ENCODE measurements at places on chromosomes 1 and 21. TPM values are rescaled to one million over a fixed set of nuclear protein-coding genes. Genes with fewer than 3 reads are reported as not detected.

Gene CELSR2
- 0.51 TPM for total RNA-seq

Gene NMNAT2
- 0.51 TPM for total RNA-seq

Gene CCDC18
- 3.7 TPM for total RNA-seq

Gene ITLN1
- total RNA-seq = not detected

Gene COPA
- 248 TPM for total RNA-seq

Gene ASTN1
- total RNA-seq = not detected

- peak; percentile 61 for DNase-seq
Measured at GRCh38 chr1:27602462-27603308, 1.3 kb downstream of the AHDC1 start.

GRCh38 chr1:206909883-206910318 is 11.8 kb downstream of the FCMR start:
- no peak for DNase-seq

DNA sequence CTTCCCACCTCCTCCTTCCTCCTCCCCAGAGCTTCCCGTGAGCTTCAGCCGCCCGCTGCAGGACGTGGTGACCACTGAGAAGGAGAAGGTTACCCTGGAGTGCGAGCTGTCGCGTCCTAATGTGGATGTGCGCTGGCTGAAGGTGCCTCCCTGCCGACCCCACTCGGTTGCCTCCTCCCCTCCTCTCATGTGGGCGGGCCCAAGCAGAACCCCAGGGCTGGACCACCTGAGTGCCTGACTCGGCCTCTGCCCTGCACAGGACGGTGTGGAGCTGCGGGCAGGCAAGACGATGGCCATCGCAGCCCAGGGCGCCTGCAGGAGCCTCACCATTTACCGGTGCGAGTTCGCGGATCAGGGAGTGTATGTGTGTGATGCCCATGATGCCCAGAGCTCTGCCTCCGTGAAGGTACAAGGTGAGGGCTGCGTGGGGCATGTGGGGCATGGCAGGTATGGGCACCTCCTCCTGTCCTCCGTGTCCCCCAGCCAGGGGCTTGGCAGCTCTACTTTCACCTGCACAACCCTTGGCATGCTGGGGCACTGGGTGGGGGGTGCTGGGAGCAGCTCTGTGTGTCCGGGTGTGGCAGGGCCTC is 69.2 kb downstream of the OBSCN start:
- no peak for DNase-seq

- DNase-seq = no peak
Measured at GRCh38 chr1:8070381-8070811, 44.3 kb upstream of the ERRFI1 start.

DNA sequence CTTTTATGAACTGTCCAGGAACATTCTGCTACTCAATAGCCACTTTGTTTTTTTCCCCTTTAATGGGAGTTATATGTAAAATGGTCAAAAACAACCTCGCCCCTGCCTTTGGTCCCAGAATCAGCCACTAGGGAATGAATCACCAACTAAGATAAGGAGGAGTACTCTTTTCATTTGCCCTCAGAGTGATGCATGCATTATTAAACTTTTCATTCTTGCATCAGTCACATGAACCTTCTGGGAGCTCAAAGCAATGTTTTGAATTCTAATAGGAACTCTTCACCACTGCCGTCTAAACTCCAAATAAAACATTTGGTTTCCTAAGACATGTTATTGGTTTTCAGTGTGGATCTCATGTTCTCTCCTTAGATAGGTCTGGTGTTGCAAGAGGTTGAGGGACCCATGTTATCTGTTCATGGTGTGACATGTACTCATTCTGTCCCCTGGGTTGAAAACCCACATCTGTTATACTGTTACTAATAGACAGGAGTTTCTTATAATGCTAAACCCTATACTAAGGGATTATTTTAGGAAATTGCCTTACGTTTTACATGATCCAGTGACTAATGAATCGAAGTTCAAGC is 17.8 kb upstream of the HSD17B7 start:
- DNase-seq = no peak

DNA sequence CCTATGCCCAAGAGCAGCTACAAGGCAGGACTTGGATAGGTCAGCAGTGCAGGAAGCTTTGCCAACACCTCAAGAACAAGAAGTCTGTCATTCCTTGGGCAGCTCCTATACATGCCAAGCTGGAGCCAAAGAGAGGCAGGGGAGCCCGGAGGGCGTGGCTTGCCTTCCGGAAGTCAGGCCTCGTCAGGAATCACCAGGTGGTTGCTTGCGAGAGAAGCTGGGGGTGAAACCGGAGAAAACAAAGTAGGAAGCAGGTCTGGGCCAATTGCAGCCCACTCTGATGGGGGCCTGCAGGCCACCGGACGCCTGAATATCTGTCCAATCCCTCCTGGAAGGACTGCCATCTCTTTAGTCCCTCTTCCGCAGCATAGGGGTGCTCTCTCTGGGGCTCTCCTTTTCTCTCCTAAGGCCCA is 794 bp upstream of the FAM76A start:
- DNase-seq = no peak

DNA sequence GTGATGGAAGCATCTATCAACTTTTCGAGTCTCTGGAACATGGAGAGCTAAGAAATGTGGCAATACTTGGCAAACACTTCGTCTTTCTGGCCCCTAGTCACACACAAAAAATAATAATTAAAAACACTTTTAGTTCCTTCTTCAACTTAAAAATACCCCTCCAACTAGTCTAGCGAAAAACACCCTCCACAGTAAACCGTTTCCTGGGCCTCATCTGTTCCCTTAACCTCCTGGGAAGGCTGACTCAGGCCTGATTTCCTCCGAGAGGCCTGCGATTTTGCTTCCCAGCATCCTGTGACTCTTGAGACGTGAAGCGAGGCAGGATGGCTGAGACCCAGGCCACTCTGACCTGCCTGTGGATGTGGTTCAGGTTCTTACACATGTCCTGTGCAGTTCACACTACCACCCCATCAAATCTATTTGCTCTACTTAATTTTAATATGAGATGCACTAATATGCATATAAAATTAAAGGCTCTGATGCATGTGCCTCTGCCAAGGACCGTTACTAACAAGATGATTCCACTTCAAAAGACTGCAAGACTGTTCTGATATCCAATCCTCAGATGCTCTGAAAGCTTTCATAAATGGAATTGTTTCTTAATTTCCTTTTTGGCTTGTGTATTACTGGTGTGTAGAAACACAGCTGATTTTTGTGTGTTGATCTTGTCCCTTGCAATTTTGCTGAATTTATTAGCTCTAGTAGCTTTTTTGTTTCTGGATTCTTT is 3.5 kb downstream of the NAV1 start:
- peak; percentile 63 for DNase-seq

- DNase-seq = no peak
Measured at GRCh38 chr1:26579681-26580111, 50.1 kb downstream of the RPS6KA1 start.

GRCh38 chr1:162072740-162073139 is 3.2 kb downstream of the NOS1AP start:
- DNase-seq = no peak

GRCh38 chr21:17782051-17782450 is 37.1 kb downstream of the C21orf91 start:
- DNase-seq = no peak

DNA sequence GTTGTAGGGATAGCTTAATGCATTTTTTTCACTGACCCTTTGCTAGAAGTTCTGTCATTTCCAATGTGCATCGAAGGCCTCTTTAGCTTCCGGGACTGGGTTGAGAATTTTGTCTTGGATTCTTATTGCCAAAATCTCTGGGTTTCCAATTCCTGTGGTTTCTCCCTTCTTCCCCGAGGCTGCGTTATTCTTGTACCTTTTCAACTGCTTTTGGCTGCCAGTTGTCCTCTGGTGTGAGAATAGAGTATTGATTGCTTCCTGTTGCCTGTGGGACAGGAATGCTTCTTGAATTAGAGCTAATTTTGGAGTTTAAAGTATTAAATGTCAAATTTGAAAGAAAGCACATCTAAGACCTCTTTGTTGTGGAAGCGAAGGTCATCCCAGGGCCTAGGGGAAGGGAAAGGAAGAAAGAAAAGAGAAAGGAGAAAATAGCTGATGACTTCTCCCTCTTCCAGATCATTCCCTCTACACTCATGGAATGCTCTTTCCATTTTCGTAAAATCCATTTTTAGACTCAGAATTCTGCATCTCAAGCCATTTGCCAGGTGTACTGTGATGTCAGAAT is 21.1 kb downstream of the HUNK start:
- DNase-seq = no peak

- peak; percentile 67 for DNase-seq
Measured at GRCh38 chr1:1630191-1630964, 1.6 kb upstream of the MMP23B start.

DNA sequence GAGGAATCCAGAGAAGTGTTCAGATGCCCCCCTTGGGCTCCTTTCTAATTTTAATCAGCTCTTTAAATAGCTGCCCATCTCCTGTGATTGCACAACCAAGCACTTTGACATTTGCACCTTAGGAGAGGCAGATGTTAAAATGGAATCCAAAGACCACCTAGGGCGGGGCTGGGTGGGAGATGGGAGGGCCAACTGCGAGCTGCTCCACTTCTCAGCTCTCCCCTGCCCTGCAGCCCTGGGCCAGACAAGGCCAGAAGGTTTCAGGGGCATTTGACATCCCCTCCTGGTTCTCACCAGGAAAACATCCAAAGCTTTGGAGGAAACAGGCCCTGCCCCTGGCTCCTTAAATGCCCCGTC is 106.9 kb downstream of the DHRS3 start:
- DNase-seq = no peak

- no peak for DNase-seq
Measured at GRCh38 chr21:34897828-34898227, 151.3 kb downstream of the RUNX1 start.

- no peak for DNase-seq
Measured at GRCh38 chr1:230175163-230175747, 108.2 kb downstream of the GALNT2 start.

DNA sequence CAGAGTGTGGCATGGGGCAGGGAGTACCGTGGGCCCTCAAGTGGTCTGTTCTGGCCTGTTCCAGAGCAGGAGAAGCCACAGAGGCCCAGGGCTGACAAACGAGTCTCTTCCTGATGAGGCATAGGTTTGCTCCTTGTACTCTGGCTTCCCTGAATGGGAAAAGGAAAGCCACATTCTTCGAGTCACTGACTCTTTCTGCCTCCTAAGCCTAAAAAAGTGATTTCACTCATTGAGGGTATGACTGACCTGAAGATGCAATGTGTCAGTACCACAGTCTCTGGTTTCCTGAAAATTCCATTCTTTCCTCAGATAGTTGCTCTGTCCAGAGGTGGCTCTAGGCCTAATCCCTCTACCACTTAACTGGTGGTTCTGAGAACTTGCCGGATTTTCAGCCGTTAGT is 92.3 kb downstream of the KCNN3 start:
- DNase-seq = no peak

- peak; percentile 78 for DNase-seq
Measured at GRCh38 chr1:149927563-149928400, at the start of gene SF3B4. TSS of gene SF3B4 (minus strand) at chr1:149927803. CDS start at chr1:149927759, 44 bp downstream.

- no peak for DNase-seq
Measured at GRCh38 chr1:58805716-58806571, 22.1 kb upstream of the JUN start.

- DNase-seq = peak; percentile 36
Measured at GRCh38 chr1:78839704-78840277, 166.7 kb downstream of the ADGRL4 start.

DNA sequence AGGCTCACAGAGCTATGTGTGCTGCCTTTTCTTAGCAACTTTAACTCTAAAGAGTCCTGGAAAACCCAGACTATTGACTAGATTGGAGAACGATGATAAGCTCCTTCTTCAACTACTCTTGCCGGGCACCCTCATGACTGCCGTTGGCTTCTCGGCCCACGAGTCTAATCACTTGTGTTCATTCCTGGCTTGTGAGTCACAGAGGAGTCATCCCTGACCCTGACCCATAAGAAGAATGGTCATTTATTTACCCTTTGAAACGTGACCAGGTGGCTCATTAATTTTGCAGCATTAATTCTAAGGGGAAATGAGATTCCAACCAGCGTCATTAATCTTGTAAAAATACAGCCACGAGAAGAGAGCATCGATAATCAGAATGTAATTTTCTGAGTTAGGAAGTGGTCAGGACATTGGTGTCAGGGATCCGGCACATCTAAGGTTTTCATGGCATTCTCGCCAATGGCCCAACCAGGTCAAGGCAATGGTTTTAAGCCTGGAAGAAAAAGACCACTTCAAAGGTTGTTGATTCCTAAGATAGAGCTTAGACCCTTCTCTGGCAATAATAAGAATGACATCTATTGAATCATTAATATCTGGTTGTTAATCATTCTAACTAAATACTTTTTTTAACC is 183.6 kb upstream of the RUNX1 start:
- DNase-seq = peak; percentile 80

DNA sequence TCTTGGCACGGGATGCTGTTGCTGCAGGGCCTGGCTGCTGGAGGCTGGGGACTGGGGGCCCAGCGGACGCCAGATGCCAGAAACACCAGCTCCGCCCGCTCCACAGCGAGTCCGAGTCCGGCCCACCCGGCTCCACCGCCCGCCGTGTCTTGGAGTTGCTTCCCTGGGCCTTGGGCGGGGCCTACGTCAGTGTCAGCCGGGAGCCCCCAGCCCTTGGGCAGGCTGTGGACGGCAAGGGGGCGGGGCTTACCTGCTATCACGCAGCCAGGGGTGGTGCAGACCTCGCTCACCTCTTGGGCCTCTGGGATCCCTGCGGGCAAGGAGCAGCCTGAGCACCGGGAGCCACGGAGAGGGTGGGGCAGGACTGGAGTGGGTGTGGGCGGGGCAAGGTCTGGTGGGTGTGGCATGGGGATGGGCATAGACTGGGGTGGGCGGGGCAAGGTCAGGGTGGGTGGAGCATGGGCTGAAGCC is 21.8 kb downstream of the MMEL1 start:
- no peak for DNase-seq
